ENCODE measurements at places on chromosomes 1 and 21.

- DNase-seq, result no peak
Measured at GRCh38 chr1:234262007-234262753, 111.1 kb upstream of the COA6 start.

GRCh38 chr1:21913258-21913657 is 23.9 kb downstream of the HSPG2 start:
- no peak for DNase-seq

DNA sequence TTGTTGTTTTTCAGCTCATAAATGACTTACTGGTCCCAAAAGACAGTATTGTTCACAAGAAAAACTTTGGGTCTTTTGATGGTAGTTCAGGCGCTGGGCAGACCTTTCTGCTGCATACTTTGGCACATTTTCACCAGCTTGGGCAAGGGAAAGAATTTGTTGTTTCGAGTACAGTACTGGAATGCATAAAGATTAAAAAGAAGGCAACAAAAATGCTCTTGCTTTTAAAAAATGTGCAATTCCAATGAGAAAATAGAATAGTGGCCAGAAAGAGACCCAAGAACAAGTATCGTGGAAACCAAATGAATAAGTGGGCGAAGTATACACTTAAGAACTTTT is 56.0 kb downstream of the CLIC6 start:
- DNase-seq, result no peak

GRCh38 chr1:2091611-2092604 is 41.7 kb downstream of the PRKCZ start:
- DNase-seq, result no peak

GRCh38 chr21:36966821-36967768 is 626 bp upstream of the HLCS start:
- DNase-seq, result peak; percentile 3

- peak; percentile 11 for DNase-seq
Measured at GRCh38 chr1:102572637-102573036, 535.7 kb downstream of the COL11A1 start.

- DNase-seq, result no peak
Measured at GRCh38 chr1:47257224-47257623, 25.2 kb upstream of the TAL1 start.

DNA sequence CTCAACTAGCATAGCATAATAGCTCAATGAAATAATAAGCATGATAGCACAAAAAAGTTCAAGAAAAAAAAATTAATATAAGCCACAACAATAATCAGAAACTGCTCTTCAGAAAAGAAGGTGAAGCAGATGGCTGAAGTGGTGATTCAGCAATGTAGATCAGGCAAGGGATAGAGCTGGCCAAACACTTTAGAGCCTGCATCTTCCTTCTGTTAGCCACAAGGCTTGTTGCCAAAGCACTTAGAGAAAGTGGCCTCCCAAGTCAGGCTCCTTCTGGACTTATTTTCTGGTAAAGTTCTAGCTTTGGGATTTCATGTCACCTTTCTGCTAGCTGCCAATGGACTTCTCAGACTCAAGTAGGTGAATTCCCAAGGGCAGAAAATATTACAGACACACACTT is 60.3 kb upstream of the C1orf87 start:
- peak; percentile 20 for DNase-seq

GRCh38 chr1:11967028-11967547 is 13.2 kb upstream of the MFN2 start:
- peak; percentile 26 for DNase-seq

DNA sequence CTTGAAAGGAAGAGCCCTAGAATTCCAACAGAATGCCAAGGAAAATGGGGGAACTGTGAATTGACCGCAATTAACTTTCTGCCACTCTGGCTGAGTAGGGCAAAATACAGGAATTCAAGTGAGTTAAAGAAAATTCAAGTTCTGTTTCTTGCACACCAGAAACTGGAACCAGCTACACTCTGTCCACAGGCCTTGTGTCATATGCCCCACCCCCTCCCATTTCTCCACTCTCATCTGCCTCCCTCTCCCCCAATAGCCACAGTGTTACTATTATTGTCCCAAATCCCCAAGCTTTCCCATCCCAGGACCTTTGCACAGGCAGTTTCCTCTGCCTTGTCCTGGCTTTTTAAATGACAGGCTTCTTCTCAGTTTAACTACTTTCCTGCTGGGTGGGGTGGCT is 4.3 kb upstream of the STK40 start:
- no peak for DNase-seq

DNA sequence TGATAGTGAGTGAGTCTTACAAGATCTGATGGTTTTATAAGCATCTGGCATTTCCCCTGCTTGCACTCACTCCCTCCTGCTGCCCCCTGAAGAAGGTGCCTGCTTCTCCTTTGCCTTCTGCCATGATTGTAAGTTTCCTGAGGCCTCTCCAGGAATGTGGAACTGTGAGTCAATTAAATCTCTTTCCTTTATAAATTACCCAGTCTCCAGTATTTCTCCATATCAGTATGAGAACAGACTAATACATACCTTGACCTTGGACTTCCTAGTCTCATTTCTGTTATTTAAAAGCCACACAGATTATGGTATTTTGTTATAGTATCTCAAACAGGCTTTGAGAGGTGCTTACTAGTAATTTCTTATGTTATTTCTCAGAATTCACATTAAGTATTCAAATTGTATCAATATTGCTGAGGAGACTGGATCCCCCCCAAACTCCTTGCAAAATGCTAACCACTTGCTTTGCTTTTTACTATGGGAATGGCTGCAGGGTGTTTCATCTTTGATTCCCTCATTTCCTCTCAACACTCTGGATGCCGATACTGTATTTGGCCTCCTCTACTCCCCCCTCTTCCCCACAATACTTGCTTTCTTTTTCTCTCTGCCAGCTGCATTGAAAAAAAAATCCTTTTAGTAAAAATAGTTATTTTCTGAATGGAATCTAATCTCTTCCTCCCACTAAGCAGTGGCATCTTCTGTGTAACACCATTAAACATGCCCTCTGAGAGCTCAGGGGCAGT is 96.9 kb upstream of the WLS start:
- no peak for DNase-seq

- peak; percentile 57 for DNase-seq
Measured at GRCh38 chr1:244833734-244834542, 1.5 kb upstream of the COX20 start.

DNA sequence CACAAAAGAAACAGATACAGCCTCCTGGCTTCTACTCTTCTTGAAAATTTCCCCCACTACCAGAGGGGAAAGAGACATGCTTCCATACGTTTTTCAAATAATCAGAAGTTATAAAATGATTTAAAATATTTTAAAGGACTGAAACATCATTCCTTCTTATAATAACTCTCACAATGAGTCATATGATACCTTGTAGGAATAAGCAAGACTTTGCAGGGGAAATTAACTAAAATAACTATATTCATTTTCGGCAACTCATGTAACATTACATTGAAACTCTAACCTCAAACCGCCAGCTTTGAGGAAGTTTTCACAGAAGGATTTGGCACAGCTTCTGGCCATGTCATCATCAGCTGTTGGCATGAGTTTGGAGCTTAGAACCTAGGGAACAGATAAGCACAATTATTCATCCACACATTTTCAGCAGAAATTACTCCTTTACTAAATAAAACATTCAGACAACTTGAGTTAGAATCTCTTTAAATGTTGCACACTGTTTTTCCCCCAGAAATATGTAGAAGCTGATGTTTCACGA is 85.9 kb downstream of the USP24 start:
- no peak for DNase-seq

GRCh38 chr1:213194855-213195254 is 143.8 kb downstream of the RPS6KC1 start:
- no peak for DNase-seq

- DNase-seq, result no peak
Measured at GRCh38 chr1:233865216-233865615, 39.3 kb upstream of the SLC35F3 start.

DNA sequence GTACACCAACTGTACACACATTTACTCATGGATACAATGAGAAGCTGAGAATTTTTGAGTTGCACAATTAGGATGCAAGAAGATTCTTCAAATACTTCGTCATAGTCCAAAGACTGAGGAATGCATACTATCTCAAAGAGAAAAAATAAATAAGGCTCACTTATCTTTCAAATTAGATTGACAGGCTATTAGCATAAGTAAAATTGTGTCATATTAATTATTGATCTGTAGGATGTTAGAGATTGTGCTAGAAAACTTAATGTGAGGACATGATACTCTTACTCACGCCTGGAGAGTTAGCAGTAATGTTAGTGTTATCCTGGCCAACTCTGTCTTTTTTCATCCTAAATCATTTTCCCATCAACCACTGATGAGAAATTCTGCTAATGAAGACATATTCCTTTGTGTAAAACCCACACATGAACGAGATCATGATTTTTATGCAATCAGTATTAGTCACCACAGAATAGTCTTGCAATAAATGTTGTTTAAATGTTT is 659.0 kb downstream of the LTN1 start:
- no peak for DNase-seq

- peak; percentile 18 for DNase-seq
Measured at GRCh38 chr1:3369446-3370076, 84.9 kb upstream of the ARHGEF16 start.

DNA sequence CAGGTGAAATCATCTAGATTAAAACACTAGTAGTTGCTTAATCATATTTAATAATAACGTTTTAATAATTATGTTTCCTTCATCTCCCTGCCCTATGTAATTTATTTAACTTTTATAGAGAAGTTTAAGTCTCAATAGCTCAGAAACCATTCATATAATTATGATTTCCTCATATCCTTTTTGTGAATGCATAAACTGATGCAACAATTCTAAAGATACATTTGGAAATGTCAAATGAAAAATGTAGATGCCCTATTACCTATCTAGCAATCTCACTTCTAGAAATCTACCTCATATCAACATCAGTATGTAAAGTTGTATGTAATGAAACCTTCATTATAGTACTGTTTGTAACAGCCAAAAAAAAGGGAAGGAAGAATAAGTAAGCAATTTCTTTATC is 10.5 kb downstream of the DRAM2 start:
- no peak for DNase-seq

DNA sequence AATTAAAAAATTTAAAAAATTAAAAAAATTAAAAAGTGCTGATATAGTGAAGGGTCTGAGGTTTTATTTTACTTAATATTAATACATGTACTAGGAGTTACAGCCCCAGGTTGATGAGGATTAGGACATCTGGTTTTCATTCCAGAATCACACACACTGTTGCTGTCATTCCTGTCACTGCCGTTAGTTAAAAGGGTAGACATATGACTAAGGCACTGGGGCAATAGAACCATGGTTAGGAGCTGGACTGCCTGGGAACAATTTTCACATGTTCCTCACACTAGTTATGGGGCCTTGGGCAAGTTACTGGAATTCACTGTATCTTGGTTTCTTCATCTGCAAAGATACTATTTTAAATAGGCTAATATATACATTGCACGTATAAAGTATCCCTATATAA is 191.8 kb upstream of the DPYD start:
- no peak for DNase-seq

- DNase-seq, result no peak
Measured at GRCh38 chr1:24255226-24255625, 63.9 kb upstream of the GRHL3 start.

- peak; percentile 44 for DNase-seq
Measured at GRCh38 chr1:57424231-57425027, 569 bp upstream of the DAB1 start.

DNA sequence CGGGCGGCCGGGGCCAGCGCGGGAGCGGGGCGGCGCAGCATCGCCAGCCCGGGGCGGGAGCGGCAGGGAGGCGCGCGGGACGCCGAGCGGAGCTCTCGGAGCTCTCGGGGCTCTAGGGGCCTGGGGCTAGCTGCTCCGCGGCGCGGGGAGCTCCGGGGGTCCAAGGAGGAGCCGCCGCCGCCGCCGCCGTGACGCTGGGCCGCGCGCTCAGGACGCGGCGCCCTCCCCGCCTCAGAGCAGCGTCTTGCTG is 147 bp downstream of the CLSTN1 start:
- no peak for DNase-seq

GRCh38 chr1:22105611-22106207 is 37.2 kb downstream of the WNT4 start:
- DNase-seq, result peak; percentile 59

GRCh38 chr1:32331549-32331948 is 4.5 kb downstream of the MARCKSL1 start:
- DNase-seq, result no peak

DNA sequence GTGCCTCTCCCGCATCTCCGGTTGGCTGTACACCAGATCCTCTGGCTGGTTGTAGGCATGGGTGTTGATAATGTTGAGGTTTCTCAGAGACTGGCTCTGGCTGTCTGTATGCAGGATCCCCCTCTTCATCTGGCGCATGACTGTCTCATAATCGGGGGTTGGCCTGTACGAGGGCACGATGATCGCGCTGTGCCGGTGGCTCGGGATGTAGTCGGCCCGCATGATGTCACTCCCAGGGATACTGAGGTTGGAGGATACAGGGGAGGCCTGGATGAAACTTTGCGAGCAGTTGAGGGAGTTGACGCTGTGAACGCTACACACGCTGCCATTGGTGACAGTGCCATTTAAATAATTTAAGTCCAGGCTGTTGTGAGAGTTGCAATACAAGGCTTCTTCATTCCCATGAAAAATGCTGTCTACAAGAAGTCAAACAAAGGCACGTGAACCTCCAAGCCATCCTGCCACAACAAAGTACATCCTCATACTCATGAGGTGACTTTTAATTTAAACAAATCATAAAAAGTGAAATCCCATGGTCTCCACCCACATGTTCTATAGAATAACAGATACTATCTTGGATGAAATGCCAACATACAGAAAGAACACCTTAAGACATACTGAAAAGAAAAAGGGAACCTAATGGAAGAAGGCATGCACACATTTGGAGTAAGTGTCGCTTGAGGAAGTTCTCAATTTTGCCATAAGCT is 103.6 kb downstream of the SMYD2 start:
- no peak for DNase-seq

DNA sequence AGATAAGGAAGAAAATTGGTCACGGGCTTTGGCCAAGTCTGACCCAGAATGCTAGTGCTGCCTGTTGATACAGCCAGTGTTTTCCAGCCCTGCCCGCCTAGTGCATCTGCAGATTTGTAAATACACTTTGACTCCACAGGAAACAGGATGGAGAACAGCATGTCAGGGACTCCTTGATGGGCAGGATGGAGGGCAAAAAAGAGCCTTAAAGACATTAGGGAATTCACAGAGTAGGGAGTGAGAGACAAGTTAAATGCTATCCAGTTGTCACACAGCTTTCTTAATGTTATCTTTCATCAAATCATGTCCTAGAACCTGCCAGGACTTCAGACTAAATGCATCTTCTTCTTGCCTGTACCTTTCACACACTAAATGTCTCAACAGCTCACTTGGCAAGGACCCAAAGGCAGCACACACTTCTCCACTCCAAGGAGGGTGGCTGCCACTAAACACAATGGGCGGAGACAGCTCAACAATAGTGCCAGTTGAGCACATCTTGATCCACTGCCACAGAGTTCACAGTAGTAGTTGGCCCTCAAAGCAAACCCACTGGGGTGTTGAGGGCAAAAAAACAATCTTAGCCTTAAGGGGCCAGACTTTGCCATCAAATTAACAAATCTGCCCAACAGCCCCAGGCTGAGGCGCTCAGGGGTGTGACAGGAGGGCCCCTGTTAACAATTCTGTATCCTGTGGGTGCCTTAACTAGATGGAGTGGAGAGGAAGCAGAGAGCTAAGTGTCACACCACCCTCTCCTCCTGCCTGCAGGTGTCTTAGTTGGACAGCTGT is 2.7 kb downstream of the HIVEP3 start:
- DNase-seq, result no peak

- DNase-seq, result peak; percentile 74
Measured at GRCh38 chr1:178501705-178502329, 5.1 kb upstream of the CLEC20A start.

All from urothelium cell line (cell line).